Stimulated activated effector memory CD8-positive, alpha-beta T cell treated with anti-CD3 and anti-CD28 coated beads, Interleukin-12 subunit alpha, Interleukin-12 subunit beta, amount 100 ng/mL, for 72 hours (primary cell): ENCODE measurements at places on chromosomes 4 and X.
A peak's percentile ranks its signal among the peaks of the same experiment; 100 is the strongest.

DNA sequence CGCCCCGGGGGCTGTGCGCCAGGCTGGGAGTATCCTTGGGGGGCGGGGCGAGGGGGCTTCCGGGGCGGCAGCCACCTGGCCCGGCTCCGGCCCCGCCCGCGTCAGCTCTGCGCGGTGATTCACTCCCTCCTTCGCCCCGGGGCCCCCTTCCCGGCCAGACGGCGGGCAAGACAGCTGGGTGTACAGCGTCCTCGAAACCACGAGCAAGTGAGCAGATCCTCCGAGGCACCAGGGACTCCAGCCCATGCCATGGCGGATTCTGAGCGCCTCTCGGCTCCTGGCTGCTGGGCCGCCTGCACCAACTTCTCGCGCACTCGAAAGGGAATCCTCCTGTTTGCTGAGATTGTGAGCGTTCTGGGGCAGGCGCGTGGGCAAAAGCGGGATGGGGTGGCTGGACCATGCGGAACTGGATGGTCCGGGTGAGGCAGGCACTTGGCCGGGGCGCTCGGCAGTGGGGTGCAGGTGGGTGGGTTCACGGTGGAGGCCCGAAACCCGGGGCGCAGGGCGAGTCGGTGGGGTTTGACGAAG lies at the start of gene PLP2:
TSS of gene PLP2 (plus strand) at position 147 of the 528 bp plus-strand sequence. CDS start at position 250, 103 bp downstream.
- peak; percentile 56 for DNase-seq

DNA sequence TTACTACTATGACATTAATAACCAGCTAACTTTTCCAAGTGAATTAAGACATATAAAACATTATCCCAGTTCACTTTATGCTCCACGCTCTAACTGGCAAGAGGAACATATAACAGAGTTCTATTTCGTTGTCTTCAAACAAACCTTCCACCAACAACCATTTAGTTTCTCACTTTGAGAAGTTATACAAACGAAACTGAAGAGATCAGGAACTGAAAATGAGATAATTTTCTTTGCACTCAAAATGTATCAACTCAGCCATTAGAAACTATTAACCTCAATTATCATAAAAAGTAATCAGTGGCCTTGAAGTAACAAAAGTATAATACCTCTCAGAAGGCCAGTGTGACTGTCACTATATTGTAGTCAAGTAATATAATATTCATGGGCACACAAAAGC lies 70.1 kb downstream of the CHM start:
- DNase-seq, result no peak

DNA sequence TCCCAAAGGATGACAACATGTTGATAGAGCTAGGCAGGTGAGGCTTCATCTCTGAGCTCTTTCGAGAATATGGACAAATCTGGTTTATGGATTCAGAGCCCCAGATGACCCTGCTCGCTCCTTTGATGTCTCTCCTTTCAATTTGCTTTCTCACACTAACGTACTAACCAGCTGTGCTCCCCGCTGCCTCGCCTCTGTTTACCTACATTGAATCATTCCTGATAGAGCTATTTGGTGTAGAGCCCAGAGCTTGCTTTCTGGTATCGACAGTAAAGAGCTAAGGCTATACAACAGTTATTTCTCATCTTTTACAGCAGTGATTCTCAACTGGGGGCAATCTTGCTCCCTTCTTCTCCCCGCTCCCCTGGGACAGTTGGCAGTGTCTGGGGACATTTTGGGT lies 8.9 kb upstream of the PHKA2 start:
- DNase-seq, result no peak

DNA sequence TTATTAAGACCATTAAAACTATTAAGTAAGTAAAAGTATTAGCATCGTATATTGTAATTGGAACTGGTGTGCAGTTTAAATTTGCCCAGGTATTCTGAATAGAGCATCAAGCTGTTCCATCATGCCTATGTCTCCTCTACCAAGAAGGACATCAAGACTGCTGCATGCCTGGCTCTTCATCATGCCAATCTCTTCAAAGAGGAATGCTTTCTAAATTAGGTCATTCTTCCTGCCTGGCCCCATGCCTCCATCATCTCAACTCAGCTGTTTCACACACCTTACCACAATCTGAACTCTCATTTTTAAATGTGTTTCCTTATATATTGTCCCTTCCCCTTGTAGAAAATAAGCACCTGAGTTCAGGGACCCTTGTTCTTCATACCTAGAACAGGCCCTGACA lies 270.5 kb upstream of the PPARGC1A start:
- DNase-seq, result no peak

DNA sequence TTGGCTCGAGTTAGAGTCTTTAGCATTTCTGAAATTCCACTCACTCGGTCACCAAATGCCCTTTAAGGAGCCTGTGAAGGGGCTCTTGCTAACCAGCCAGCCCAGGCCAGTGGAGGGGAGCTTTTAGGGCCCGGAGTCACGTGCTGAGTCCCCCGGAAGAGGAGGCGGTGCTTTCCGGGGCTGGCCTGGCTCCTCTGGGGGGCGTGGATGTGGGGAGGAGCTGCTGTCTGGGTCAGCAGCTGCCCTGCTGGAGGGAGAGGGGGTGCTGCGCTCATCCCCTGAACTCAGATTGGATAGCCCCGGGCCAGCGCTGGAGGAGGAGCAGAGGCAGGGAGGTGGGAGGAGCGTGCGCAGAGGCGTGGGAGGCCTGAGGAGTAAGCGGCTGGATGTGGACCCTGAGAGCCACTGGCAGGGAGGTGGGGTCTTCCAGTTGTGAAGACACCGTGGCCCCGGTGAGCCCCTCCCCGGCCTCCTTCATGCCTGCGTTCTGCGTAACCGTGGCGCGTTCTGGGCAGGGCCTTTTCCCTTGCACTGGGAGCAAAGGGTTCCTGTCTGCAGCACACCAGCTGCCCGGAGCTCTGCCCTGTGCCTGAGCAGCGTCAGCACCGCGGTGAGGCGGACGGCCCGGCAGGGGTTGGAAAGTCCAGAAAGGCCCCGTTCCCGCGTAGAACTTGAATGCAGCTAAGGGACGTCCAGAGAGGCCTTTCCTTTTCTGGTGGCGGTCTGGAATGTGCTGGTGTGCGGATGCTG lies 19.7 kb downstream of the MAEA start:
- peak; percentile 40 for DNase-seq

DNA sequence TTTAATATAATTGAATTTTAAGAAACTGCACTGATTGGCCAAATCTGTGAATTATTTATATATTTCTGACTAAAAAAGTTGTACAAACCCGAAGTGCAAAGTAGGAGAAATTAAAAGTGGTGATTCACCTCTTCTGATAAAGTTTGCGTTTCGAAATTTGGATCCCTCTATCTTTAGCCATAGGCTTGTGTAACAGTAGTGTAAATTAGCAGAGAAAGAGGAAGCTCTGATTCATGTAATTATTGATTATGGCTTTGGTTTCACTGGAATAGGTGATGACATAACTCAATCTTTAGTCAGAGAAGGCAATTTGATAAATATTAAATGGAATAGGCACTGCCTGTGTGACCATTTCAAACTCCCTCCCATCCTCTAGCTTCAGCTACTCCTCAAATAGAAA lies 717.8 kb upstream of the PCDH7 start:
- DNase-seq, result no peak
